ENCODE measurements at places on chromosomes 6 and 20.

DNA sequence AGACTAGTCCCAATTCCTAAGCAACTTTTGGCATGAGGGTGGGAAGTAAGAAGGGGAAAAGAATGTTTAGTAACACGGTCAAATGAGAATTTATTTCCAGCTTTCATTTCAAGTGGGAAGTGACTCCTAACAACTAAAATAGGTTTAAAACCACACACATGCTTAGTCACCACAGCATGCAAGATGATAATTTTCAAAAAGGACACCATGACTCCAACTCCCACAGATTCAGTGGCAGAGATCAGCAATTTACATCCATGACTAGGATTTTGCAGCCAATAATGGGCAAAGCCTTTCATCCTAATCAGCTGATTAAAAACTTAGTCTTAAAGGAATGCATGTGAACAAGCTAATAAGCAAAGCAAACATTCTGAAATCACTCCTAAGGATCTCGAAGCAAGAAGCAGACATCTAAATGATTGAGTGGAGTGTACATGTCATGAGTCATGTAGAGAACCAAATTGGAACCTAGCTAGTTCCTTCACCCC lies 48.1 kb upstream of the GCLC start:
- DNase-seq = no peak

DNA sequence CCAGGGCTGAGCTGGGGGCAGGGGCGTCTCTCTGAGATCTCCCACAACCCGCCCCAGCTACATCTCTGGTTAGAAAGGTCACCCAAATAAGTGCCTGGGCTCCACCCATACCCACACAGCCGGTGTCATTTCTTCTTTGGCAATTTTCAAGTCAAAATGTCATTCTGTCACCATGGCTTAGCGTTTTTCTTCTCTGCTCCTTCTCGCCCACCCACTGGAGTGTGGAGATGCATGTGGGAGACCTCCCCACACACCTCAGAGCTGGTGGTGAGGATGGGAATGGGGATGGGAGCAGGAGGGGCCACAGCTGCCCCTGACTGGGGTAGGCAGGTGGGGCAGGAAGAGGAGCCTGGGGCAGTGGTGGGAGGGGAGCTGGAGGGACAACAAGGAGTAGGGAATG lies 63.1 kb downstream of the CPNE5 start:
- no peak for DNase-seq

DNA sequence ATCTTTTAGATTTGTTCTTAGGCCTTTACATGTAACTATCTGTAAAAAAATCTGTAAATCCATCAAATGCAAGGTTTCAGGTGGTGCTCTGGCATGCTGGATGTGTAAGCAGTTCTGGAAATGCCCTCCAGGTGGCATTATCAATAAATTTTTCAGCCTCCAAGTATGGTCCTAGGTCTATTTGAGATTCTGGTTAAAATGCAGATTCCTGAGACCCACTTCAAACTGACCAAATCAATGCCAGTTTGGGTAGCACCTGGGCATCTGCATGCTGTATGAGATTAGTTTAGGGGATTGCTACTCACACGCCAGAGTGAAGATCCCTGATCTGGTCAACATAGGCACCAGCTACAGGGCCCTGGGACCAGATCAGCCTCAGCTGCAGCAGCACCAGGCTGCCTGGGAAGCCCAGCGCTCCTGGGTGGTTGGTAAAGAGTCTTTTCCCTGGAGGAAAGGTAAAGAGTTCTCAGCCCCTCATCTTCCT lies 507.3 kb upstream of the CITED2 start:
- DNase-seq = peak; percentile 9

GRCh38 chr6:9083108-9083507 lies 647.8 kb upstream of the SLC35B3 start:
- no peak for DNase-seq

DNA sequence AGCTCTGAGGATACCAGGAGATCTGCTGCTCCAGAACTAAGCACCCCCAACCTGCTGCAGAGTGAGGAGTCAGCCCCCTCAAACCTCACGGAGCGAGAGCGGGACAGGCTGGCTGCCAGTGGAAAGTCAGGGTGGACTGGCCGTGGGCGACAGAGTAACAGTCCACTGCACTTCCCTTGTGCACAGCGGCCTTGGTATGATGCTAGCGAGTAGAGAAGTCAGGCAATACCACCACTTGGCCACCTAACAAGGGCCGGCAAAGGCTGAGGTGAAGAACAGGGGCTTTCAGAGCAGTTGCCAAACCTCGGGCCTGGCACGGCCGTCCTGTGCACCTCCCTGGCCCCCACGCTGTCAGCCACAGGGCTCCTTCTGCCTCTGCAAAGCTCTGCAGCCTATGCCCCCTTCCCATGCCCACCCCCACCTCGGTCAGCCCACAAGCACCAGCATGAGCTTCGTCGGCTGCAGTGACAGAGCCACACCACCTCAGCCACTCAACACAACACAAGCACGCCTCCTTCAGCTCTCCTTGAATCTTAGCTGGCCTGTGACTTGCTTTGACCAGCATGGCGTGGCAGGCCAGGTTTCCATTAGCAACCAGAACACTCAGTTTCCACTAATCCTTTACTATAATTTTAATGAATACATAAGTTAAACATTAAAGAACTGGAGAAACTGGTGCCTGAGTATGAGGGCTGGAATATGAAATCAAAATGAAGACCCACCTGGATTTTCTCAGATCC lies 127.6 kb upstream of the SNX9 start:
- DNase-seq = no peak

- DNase-seq = no peak
These were observed 34.4 kb downstream of the EFHC1 start for GRCh38 chr6:52454556-52454955.

DNA sequence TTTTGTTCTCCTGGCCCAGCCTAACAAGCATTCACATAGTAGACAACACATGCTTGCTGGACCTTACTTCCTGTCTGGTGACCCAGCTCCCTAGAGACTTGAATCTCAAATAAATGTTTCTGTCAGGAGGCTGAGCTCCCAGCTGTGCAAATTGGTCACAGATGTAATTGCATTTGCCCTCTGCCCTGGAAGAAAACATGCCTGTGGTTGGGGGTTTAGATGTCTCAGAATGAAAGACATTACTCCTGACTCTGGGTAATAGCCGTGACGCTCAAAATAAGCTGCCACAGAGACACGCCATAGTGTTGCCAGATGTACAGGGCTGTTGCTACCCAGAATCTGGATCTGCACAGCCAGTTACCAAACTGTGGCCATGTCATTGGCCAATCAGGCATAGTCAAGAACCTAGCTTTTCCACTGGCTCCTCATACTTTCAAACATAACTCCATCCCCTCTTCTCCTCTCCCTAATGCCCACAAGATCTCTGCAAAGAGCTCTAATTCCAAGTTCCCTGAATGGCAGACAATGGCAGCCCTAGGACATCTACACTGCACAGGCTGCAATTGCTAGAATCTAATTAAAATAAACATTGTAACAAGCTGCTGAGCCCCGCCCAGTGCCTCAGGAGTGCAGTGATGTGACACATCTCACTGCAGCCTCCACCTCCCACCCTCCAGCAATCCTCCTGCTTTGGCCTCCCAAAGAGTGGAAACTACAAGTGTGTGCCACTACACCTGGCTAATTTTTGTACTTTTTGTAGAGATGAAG lies 32.8 kb upstream of the GMPR start:
- no peak for DNase-seq

- no peak for DNase-seq
These were observed 118.0 kb upstream of the ARID1B start for GRCh38 chr6:156658966-156659821.

GRCh38 chr6:27254566-27254965 lies 7.1 kb downstream of the PRSS16 start:
- no peak for DNase-seq

- no peak for DNase-seq
These were observed 51.1 kb upstream of the PREP start for GRCh38 chr6:105453968-105454367.

GRCh38 chr6:32082478-32082877 lies 26.7 kb downstream of the TNXB start:
- no peak for DNase-seq

DNA sequence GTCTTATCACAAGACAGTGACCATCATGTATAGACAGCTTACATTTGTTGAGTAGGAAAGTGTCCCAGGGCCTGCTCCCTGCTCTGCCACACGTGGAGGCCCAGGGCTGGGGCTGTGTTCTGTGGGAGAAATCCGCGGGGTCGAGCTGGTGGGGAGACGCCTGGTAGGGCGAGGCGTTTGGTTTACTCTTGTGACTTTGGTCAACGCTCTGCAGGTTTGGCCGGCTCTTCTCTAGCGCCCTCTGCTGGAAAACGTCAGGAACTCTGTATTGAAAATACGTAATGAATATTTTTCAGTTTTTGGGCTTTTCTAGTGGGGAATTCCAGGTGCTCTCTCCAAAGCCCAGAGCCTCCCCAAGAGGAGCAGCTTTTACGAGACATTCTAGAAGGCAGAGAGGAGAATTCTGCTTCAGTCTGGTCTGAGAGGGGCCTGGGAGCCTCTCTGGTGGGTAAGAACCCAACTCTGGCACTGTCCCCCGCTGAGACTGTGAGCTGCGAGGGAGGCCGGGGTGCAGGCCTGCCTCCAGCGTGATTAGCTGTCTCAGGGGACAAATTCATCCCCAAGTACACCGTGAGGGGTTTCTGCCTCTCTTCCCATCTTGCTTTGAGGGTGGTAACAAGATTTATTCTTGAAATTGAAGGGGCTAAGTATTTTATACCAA lies 112.6 kb upstream of the RALGAPA2 start:
- peak; percentile 17 for DNase-seq

DNA sequence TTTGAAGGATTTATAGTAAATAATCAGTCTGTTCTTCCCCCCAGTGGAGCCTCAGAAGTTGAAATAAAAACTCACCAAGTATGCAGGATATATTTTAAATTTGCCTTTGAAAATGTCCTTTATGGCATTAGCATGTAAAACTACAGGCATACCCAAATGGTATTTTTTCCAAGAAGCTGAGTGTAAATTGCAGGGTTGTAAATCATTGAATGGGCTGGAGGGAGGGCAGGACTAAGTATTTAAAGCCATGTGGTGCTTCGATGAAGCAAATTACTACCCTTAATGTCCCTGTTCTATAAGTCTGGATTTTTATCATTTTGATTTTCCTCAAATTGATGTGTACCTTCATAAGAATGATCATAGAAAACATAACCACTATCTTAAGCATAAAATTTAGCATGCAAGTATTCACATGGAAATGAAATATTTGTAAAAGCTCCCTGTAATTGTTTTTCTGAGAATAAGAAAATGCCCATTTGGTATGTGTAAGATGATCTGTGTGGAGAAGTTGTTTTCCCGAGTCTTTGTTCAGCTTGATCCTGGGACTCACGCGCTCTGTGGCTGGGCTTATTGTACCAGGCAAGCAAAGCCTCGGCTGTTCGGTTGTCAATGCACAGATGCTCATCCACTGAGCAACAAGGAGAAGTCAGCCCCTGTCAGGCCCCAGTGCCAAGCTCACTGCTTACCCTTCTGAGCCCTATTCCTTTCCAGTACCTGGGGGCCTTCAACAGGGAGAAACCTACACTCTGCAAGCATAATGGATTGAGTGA lies 66.7 kb downstream of the CD164 start:
- DNase-seq = no peak

GRCh38 chr6:137698636-137699030 lies 168.4 kb upstream of the TNFAIP3 start:
- no peak for DNase-seq

- DNase-seq = no peak
These were observed 54.7 kb downstream of the SMOC2 start for GRCh38 chr6:168495636-168496035.

DNA sequence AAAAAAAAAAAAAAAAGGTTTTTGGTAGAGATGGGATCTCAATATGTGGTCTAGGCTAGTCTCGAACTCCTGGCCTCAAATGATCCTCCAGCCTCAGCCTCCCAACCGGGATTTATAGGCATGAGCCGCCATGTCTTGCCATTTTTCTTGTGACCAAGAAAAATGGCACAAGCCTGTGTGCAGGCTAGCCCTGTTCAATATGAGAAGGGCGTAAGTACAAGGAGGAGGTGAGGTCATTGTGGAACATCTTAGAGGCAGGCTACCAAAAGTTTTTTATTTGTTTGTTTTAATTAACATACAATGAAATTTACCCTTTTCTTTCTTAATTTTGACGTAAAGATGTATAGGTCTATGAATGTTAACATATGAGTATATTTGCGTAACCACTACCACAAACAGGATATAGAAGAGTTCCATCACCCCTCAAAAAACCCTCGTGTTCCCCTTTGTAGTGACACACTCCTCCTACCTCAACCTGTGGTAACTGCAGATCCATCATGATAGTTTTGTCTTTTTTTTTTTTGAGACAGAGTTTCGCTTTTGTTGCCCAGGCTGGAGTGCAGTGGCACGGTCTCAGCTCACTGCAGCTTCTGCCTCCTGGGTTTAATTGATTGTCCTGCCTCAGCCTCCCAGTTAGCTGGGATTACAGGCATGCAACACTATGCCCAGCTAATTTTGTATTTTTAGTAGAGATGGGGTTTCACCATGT lies 28.3 kb upstream of the KIF3B start:
- no peak for DNase-seq

- DNase-seq = no peak
These were observed 257.7 kb downstream of the SYNE1 start for GRCh38 chr6:152379423-152379822.

GRCh38 chr6:158023597-158023939 lies 41.9 kb downstream of the SYNJ2 start:
- DNase-seq = no peak

DNA sequence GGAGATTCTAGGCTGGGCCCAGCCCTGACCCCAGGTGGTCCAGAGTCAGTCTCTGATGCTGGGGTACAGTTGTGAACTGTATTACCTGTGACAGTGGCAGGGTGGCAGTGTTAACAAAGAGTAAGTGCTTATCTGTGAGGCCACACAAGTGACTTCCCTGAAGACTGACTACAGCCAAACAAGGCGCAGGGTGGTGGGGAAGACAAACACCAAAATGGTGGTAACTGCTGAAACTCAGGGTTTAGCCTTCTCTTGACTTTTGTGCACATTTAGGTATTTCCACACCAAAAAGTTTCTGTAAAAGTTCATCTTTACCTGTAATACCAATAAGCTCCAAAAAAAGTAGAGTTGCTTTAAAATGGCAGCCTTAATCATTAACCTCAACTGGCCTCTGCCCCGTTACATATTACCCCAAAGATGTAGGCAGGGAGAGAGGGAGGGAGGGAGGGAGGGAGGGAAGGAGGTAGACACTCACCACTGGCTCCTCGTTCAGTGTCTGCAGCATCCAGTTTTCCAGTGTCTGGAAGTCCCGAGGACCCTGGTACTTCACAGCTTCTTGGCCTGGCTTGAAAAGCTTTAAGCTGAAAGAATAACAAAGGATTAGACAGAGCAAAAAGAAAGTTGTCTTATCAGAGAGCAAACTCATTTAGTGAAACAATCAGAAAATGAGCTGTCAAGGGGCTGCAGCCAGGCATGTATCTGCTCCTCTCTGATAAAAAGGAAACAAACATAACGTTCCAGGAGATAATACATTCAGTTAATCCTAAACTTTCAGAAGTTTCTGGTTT lies 11.3 kb downstream of the TXNDC5 start:
- no peak for DNase-seq

Data from CMK (cell line).